Activated CD8-positive, alpha-beta T cell treated with anti-CD3 and anti-CD28 coated beads for 36 hours (primary cell): ENCODE measurements at places on chromosomes 5 and 9.
A peak's percentile ranks its signal among the peaks of the same experiment; 100 is the strongest.

- no peaks in the 10 kb centered on the region for H3K36me3 ChIP-seq
- no peaks in the 10 kb centered on the region for H3K4me1 ChIP-seq
These were observed 188.7 kb downstream of the ROR2 start for GRCh38 chr9:91761362-91761761.

DNA sequence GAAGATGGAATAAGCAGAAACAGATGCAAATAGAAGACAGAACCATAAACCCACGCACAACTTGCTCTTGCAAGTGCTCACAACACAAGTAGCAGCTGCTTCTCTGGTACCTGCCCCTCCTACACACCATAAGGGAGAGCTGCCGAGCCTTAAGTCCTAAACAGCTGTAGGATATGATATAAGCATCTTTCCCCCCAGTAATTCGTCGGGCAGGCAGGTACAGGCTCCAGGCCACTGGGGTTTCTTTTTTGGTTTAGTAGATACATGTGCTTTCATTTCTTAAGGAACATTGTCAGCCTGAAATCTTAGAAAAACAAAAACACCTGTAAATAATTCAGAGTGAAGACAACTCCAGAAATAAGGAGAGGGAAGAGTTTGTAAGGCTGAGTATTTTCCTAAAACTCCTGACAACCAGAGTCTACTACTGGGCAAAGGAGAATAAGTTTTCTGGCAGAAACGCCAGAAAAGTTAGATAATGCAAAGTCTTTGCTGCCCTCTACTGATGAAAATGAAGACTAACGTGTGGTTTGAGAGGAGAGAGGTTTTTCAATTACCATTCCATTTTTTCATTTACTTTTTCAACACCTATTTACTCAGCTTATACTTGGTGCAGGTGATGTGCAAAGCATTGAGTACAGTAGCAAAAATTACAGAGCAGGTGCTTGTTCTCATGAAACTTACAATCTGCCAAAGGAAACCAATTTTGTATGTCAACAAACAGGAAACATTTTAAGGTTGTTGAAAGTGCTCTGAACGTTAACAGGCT lies 20.1 kb upstream of the TCERG1 start:
- DNase-seq: no peak
- no peaks in the 10 kb centered on the region for H3K36me3 ChIP-seq

GRCh38 chr5:15447209-15447608 lies 52.8 kb upstream of the FBXL7 start:
- no peaks in the 10 kb centered on the region for H3K27me3 ChIP-seq
- H3K4me1 ChIP-seq: no peaks in the 10 kb centered on the region
- no peak overlapping the region for H3K27ac ChIP-seq
- no peaks in the 10 kb centered on the region for H3K36me3 ChIP-seq
- no peak overlapping the region for H3K4me3 ChIP-seq
- DNase-seq: no peak

- no peak overlapping the region for H3K27ac ChIP-seq
- H3K4me3 ChIP-seq: no peak overlapping the region
- H3K4me1 ChIP-seq: no peaks in the 10 kb centered on the region
- H3K36me3 ChIP-seq: no peaks in the 10 kb centered on the region
- DNase-seq: no peak
These were observed 100.4 kb upstream of the IRX2 start for GRCh38 chr5:2851895-2852294.

DNA sequence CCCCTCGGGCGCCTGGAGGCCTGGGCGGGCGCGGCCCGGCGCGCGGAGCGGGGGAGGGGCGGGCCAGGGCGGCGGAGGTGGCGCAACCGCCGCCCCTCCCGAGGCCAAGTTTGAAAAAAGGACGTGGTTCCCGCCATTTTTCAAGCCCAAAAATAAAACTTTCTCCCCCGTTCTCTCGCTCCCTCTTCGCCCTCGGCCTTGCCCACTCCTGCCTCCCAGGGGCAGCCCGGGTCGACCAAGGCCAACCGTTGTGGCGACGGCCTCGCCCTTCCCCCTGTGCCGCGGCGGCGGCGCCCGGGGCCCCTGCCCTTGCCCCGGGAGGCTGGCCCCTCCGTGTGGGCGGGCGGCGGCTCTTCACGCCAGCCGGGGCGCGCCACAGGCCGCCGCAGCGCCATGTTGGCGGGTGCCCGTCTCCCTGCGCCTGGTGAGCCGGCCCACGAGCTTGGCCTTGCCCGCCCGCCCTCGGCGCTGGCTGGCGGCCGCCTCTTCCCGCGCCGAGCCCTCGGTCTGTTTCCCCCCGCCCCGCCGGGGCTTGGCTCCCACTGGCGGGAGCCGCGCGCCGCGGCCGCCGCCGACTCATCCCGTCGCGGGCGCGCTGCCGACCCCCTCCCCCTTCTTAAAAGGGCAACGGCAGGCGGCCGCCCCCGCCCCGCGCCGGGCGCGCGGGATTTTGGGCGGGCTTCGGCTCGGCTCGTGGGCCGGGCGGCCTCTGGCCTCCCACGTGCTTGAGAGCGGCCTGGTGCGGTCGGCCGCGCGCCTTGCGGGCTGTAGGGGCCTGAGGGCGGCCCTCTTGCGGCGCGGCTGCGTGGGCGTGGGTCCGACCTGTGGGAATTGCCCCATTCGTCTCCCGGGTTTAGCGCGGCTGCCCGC lies 1.3 kb downstream of the ANP32B start:
- peak; percentile 84 for DNase-seq
- H3K4me1 ChIP-seq: peaks cover 60% of the 10 kb centered on the region
- H3K27me3 ChIP-seq: no peaks in the 10 kb centered on the region
- peaks cover 39% of the 10 kb centered on the region for H3K36me3 ChIP-seq
- H3K27ac ChIP-seq: peak overlapping the region; percentile 83

GRCh38 chr5:62341783-62342475 lies 35.9 kb downstream of the KIF2A start:
- peak; percentile 44 for DNase-seq
- H3K36me3 ChIP-seq: peaks cover 38% of the 10 kb centered on the region
- H3K4me1 ChIP-seq: peaks cover 58% of the 10 kb centered on the region

DNA sequence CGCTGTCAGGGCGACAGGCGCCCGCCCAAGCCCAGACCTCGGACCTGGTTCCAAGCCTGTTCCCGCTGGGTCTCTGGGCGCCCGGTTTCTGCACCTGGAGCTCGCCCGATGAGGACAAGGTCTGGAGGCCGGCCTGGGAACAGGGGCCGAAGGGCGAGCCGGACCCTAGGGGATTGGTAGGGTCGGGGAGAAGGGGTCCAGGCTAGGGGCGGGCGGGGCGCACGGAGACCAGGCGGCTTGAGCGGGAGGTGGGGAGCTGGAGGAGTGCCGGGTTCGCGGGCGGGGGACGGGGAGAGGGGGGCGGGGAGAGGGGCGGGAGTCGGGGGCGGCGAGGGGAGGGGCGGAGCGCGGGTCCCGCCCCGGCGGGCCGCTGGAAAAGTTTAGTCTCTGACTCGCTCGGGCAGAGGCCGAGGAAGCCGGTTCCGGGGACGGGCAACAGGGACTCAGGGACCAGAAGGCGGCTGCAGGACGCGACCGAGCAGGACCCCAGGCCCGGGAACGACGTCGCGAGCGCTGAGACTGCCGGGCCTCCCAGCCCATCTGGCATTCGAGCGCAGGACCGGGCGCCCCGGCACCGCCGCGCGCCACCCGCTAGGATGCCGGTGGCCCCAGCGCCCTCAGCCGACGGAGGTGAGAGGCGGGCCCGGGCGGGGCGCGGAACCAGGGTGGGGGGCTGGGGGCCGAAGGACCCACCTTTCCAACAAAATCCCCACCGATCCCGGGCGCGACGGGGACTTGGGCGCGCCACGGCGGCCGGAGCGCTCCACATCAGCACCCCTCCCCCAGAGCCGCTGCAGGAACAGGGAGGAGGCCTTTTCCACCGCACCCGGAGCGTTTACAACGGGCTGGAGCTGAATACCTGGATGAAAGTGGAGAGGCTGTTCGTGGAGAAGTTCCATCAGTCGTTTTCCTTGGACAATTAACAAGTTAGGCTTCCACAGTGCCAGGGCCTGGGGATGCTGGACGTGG lies at the start of gene S1PR3:
TSS of gene S1PR3 (plus strand) at position 403 of the 969 bp plus-strand sequence. CDS start 9,733 bp downstream, outside the sequence.
- peaks cover 26% of the 10 kb centered on the region for H3K27me3 ChIP-seq
- H3K36me3 ChIP-seq: no peaks in the 10 kb centered on the region
- peak; percentile 42 for DNase-seq
- peaks cover 26% of the 10 kb centered on the region for H3K4me1 ChIP-seq
